Activated CD8-positive, alpha-beta memory T cell treated with anti-CD3 and anti-CD28 coated beads, Interleukin-2, amount 10 ng/mL, durations not matched to agents 7 days and 5 days (primary cell): ENCODE measurements at places on chromosomes 1 and 21. TPM values are rescaled to one million over a fixed set of nuclear protein-coding genes. Genes with fewer than 3 reads are reported as not detected.
A peak's percentile ranks its signal among the peaks of the same experiment; 100 is the strongest.

DNA sequence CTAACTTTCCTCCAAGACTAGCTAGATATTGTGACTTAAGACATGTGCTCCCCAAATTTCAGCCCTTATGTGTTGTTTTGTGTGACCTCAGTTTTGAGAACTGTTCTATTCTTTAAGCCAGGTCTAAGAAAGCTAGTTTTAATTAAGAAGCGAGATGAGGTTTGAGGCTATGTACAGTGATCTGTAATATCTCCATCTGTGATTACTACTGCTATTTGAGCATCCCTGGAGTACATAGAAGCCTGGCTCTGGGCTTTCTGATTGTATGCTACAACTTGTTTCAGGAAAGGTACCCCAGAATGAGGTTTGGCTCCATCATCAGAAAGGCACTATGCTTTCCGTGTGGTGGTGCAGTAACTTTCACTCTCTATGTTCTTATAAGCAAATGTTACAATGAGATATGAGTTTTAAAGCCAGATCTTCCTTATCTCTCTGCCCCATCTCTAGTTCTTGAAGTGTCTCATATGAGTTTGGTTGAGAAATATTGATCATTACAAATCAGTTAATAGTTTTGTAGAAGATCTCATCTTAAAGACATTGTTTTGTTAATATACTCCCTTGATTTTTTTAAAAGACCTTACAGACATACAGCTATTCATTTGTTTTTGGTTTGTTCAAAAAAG is 605 bp downstream of the RGS4 start:
- H3K36me3 ChIP-seq = no peaks in the 10 kb centered on the region
- peaks cover 46% of the 10 kb centered on the region for H3K27me3 ChIP-seq
- no peak for DNase-seq

- no peaks in the 10 kb centered on the region for H3K36me3 ChIP-seq
- no peak for DNase-seq
- no peak overlapping the region for H3K4me3 ChIP-seq
- peaks cover 3% of the 10 kb centered on the region for H3K27me3 ChIP-seq
- no peaks in the 10 kb centered on the region for H3K4me1 ChIP-seq
- H3K27ac ChIP-seq = no peak overlapping the region
Measured at GRCh38 chr1:184545601-184546000, 158.8 kb downstream of the C1orf21 start.

DNA sequence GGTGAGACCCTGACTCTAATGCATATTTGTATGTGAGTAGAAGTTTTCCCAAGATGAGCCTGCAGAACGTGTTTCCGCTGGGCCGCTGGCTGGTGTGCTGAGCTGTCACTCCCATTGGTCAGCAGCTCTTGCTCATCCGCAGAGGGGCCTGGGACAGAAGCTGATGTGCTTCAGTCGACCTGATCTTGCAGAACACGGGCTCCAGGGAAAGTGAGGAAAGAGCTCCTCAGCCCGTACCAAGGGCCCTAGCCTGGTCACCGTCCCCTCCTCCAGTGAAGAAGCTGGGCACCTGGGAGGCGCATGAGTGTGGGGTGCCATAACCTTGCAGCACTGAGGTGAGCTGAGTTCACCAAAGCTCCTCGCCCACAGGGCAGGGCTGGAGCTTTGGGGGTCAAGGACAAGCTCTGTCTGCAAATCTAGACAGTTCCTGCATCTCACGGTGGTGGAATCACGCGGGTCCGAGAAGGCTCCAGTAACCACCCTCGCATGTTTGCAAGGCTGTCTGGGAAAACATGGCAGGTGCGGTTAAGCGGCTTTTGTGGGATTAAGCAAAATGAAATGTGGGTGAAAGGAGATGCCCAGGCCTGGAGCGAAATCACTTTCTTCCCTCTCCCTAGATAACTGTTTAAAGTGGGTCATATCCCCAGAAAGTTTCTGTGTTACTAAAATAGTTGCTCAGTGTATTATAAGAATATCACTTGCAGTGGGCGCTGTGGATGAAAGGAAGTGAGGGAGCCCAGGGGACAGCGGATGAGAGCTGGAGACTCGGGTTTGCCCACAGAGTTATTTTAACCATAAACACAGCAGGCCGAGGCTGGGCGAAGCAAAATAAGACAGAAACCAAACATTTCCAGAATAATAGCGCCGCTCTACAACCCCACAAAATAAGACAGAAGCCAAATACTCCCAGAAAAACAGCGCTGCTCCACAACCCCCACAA is 33.1 kb upstream of the LRRC3 start:
- H3K4me1 ChIP-seq = no peaks in the 10 kb centered on the region
- peaks cover 19% of the 10 kb centered on the region for H3K36me3 ChIP-seq
- H3K27ac ChIP-seq = no peak overlapping the region
- DNase-seq = no peak

DNA sequence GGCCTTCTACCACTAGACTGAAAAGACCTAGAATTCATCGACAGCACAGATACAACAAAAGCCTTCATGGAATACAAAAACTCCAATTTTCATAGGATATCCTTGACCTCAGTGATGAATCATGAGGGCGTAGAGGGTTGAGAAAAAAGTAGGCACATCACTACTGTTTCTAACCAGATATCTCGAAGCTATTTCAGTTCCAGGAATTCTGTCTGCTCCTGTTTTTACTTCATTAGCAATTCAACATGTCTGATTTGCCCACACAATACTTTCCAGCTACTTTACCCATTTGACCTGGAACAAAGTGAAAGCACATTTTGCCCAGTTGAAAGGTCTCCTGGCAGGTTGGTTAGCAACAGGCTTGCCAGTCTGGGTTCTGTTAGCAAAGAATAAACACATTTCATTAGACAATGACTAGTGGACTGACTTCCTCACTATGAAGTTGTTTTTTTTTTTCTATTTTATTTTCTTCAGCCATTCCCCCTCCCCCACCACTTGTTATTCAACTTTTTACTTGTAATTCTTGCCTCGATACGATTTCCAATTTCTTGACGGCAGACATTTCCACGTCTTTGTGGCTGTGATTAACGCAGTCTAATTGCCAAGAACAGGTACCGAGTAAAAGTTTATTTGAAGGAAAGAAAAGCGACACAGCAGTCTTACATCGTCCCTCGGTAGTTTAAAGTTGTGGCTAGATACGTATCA is 4.0 kb upstream of the ZBTB18 start:
- H3K4me1 ChIP-seq = peaks cover 23% of the 10 kb centered on the region
- H3K27ac ChIP-seq = peak overlapping the region; percentile 97
- peak overlapping the region; percentile 92 for H3K4me3 ChIP-seq
- peaks cover 42% of the 10 kb centered on the region for H3K27me3 ChIP-seq
- no peak for DNase-seq

ZNF683 gene
- 7.0 TPM for total RNA-seq

AGT gene
- not detected for total RNA-seq

DNA sequence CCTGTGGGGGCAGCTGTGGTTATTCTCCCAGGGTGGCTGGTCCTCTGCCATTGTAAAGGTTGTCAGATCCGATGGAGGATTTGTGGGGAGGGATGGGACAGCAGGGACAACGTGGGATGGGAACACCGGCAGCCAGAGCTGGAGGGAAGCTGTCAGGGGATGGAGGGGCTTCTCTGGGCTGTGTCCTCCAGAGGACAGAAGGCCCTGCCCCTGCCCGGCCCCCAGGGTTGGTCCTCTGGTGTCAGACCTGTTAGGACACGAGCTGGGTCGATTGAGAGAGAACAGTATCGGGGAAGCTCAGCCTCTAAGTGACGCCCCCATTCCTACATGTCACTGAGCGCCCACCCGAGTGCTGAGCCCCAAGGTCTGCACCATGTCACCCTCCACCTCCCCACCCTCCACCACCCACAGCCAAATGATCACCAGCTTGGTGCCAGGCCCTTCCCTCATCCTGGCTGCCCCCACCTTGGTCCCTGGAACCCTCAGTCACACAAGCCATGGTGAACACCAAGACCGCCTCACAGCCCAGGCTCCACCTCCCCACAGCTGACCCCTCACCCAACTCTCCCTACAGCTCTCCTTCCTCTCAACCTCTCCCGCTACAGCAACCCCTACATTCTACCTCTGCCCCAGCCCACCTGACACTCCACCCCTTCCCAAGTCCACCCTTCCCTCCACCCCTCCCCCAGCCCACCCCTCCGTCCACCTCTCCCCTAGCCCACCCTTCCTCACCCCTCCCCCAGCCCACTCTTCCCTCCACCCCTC is 244.4 kb downstream of the MATN1 start:
- H3K4me1 ChIP-seq = no peaks in the 10 kb centered on the region
- DNase-seq = no peak
- H3K36me3 ChIP-seq = peaks cover 3% of the 10 kb centered on the region
- H3K27ac ChIP-seq = no peak overlapping the region
- H3K4me3 ChIP-seq = no peak overlapping the region
- no peaks in the 10 kb centered on the region for H3K27me3 ChIP-seq

GRCh38 chr1:30650968-30651320 is 72.4 kb downstream of the MATN1 start:
- peaks cover 7% of the 10 kb centered on the region for H3K27me3 ChIP-seq
- H3K4me1 ChIP-seq = no peaks in the 10 kb centered on the region
- H3K36me3 ChIP-seq = peaks cover 2% of the 10 kb centered on the region

- H3K27me3 ChIP-seq = no peaks in the 10 kb centered on the region
- no peak overlapping the region for H3K27ac ChIP-seq
- peaks cover 9% of the 10 kb centered on the region for H3K4me1 ChIP-seq
- H3K4me3 ChIP-seq = no peak overlapping the region
Measured at GRCh38 chr1:92404661-92405060, 82.1 kb downstream of the GFI1 start.

CNKSR1 gene
- total RNA-seq = 1.4 TPM

- no peak overlapping the region for H3K4me3 ChIP-seq
- DNase-seq = no peak
- H3K27ac ChIP-seq = no peak overlapping the region
- peaks cover 41% of the 10 kb centered on the region for H3K27me3 ChIP-seq
- no peaks in the 10 kb centered on the region for H3K36me3 ChIP-seq
Measured at GRCh38 chr1:202259705-202260104, 66.1 kb downstream of the LGR6 start.

C1orf116 gene
- total RNA-seq = not detected

NPHS2 gene
- total RNA-seq = not detected

DNA sequence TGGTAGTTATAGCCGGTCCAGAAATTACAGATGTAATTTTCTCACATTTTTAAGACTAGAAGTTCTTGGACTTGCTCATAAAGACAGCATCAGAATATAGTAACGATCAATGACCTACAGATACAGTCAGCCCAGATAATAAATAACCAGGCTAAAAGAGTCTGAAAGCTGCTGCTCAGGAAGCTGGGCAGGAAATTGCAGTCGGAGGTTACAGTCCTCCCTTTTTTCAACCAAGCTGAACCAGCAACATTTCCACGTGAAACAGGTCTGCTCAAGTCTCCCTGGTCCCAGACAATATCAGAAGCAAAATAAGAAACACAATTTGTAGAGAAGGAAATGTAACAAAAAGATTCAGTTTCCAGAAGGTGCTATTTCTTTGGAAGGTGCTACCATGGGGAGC is 457.4 kb downstream of the SIPA1L2 start:
- H3K27ac ChIP-seq = no peak overlapping the region
- peaks cover 1% of the 10 kb centered on the region for H3K36me3 ChIP-seq
- no peak overlapping the region for H3K4me3 ChIP-seq
- H3K4me1 ChIP-seq = peaks cover 4% of the 10 kb centered on the region

GRCh38 chr1:246641394-246641793 is 75.1 kb downstream of the CNST start:
- no peaks in the 10 kb centered on the region for H3K27me3 ChIP-seq
- peaks cover 21% of the 10 kb centered on the region for H3K36me3 ChIP-seq
- H3K27ac ChIP-seq = no peak overlapping the region
- no peaks in the 10 kb centered on the region for H3K4me1 ChIP-seq

DNA sequence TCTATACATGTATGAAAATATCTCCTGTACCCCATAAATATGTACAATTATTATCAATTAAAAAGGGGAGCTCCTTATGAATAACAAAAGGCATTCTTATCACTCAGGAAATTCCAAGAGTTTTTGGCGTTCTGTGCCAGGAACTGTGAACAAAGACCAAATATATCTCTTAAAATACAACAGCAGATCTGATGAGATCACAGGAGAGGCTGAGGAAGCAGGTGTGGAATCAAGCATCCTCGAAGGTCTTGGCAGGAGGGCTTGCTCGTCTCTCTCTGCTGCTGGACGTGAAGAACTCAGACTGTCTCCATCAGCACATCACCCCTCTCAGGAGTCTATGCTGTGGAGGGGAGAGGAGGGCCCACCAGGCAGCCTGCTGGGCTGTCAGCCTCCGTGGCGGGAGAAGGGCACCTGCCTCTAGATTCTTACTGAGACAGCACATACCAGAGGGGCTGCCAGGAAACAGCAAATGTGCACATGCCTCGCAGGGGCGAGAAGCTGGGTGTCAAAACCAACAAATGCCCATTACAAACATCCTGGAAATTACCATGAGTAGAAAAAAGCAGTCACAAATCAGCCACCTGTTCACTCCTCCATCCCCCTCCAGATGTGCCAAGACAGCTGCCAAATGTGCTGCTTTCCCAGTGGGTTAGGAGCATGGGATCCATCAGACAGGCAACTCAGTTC is 30.8 kb upstream of the FAM89A start:
- H3K27me3 ChIP-seq = peaks cover 10% of the 10 kb centered on the region
- H3K36me3 ChIP-seq = no peaks in the 10 kb centered on the region
- H3K27ac ChIP-seq = no peak overlapping the region
- no peak overlapping the region for H3K4me3 ChIP-seq
- H3K4me1 ChIP-seq = no peaks in the 10 kb centered on the region
- DNase-seq = no peak

DNA sequence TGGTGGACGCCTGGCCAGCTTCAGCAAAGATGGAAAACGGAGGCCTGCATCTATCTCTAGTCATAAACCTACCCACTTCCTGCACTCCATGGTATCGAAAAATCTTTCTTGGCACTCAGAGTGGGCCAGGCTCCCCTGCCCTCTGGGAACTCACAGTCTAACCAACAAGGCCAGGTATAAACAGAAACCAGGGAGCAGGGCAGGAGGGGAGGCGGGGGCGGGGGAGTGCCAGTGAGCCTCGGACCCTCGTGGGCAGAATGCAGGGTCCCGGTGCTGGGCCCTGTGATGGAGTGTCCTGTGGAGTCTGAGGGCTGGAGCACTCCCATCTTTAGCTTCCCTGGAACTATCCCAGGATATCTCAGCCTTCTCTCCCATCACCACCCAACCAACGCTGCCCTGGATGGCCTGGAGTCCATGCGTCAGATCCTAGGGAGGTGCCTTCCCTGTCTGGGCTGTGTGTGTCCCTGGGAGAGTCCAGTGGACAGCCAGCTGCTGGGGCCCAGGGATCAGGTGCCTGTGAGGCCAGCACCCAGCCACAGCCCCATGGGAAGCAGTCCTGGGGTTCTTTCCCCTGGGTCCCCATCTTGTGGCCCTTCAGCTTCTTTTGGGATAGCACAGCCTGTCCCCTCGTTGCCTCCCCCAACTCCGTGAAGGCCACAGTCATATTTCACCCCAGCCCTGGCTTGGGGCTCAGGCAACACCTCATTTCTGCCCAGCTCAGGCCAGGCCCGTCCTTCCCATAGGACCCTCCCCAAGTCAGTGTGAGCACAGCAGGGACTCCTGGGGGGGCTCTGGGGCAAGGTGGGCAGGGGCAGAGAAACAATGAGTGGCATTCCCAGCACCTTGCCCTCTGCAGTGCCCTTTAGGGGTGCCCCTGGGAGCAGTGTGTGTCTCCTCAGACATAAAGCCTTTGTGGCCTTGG is 1.1 kb upstream of the EPS8L3 start:
- no peaks in the 10 kb centered on the region for H3K27me3 ChIP-seq
- H3K27ac ChIP-seq = no peak overlapping the region
- no peaks in the 10 kb centered on the region for H3K36me3 ChIP-seq
- H3K4me1 ChIP-seq = no peaks in the 10 kb centered on the region

- peak overlapping the region; percentile 95 for H3K27ac ChIP-seq
- peaks cover 78% of the 10 kb centered on the region for H3K36me3 ChIP-seq
- DNase-seq = peak; percentile 88
- no peaks in the 10 kb centered on the region for H3K27me3 ChIP-seq
- H3K4me1 ChIP-seq = peaks cover 93% of the 10 kb centered on the region
- H3K4me3 ChIP-seq = peak overlapping the region; percentile 10
Measured at GRCh38 chr1:206583707-206584648, 28.3 kb downstream of the EIF2D start.
